ENCODE measurements at places on chromosomes 13 and 19.

DNA sequence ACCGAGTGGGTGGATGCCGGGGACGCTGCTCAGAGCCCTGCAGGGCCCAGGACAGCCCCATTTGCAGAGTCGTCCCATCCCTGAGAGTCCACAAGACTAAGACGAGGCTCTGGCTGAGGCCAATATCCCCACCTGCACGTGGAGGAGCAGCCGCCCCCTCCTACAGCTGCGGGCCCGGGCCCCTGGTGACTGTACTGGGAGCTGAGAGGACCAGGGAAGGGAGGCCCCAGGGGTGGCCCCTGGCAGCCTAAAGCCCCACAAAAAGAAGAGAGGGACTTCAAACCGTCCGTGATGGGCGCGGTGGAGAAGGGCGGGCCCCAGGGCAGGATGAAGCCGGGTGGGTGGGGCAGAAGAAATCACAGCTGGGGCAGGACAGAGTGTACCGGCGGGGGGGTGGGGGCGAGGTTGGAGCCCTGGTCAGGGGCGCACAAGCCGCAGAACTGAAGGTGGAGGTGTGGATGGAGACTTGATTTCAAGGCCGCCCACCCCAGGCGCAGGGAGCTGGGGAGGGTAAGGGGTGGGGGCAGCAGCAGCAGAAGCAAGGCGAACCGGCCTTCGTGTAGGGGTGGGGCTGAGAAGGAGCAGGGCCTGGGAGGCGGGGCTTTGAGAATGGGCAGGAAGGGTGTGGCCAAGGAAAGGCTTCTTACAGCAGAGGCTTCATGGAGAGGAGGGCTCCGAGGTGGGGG, 12.9 kb downstream of the CFD start:
- DNase-seq, result peak; percentile 80

DNA sequence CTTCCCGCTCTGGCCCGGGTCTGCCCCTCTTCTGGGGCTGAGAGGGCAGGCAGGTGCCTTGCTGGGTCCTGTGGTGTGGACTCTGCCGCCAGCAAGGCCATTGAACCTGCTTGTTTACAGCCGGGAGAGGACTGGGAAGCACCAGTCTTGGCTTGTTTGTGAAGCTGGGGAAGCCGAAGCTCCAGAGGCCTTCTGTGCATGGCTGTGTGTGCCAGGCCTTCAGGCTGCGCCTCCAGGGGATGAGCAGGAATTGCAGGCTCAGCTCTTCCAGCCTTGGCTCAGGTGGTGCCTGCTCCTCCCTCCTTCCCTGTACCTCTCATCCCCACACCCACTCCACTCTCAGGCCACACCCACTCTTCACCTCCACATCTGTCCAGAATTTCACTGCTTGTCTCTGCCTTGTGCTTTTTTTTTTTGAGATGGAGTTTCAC, 17.5 kb downstream of the NDUFB7 start:
- DNase-seq, result no peak

- no peak for DNase-seq
Observed at GRCh38 chr13:112447306-112447705, 71.2 kb downstream of the SPACA7 start.

GRCh38 chr13:85728811-85729210, 70.4 kb downstream of the SLITRK6 start:
- DNase-seq, result no peak

- no peak for DNase-seq
Observed at GRCh38 chr13:20801707-20802106, 27.9 kb upstream of the EEF1AKMT1 start.

- no peak for DNase-seq
Observed at GRCh38 chr13:100534147-100534843, 54.3 kb downstream of the GGACT start.

GRCh38 chr13:46759846-46760245, 37.1 kb downstream of the ESD start:
- DNase-seq, result no peak

GRCh38 chr13:80726868-80727267, 385.9 kb upstream of the SPRY2 start:
- DNase-seq, result no peak

- no peak for DNase-seq
Observed at GRCh38 chr13:30848332-30849027, 57.6 kb upstream of the MEDAG start.

DNA sequence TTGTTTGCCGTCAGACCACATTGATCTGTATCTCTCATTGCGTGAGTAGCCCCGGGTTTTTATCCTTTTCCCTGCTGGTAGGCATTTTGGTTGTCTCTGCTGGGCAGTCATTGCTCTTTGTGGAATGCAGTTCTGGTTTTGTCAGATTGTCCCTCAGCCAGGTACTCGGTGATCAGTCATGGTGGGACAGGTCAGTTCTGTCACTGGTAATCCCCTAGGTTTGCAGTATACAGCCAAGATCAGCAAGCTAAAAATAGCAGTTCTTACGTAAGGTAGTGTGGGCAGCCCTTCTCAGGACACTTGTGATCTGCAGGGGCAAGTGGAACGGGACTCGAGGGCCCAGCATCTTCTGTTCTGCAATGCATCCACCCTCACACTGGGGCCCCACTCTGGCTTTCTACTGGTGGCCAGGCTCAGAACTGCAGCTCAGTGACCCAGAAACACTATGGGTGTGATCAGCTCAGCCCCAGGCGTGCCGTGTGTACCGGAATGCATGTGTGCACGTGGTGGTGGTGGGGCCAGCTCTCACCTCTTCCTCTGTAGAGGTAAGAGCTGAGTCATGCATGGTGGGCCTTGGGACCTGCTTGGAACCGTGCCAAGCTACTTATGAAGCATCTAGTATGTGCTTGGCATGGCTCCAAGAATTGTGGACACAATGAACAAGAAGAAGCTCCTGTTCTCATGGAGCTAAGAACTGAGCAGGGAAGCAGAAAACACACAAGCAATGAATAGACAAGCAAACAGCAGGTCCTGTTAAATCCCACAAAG, 6.3 kb downstream of the PLEKHF1 start:
- DNase-seq, result peak; percentile 88

- no peak for DNase-seq
Observed at GRCh38 chr19:48745208-48745995, 1.3 kb downstream of the IZUMO1 start.

GRCh38 chr19:8320564-8321066, 560 bp downstream of the NDUFA7 start:
- peak; percentile 64 for DNase-seq

DNA sequence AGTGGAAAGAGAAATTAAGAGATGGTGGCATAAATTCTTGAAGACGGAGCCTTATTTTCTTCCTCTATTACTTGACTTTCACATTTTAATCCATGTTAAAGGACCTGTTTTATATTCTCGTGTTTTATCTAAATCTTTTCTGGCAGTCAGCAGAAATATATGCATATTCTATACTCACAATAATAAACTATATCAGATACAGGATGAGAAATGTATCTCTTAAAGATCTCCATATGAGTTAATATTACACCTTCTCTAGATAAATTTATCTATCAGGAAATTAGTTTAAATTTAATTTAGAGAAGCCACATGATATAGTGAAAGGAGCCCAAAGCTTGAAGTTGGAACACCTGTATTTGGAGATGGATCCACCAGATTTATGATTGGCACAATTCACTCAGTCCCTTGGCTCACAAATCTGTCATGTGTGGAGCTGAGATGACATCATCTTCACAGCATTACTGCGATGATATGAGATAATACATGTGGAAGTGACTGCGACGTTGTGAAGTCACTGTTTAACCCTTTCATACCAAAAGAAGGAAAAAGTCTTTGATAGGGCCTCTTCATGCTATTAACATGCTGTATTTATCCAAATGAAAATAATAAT, 216.4 kb downstream of the FGF14 start:
- DNase-seq, result no peak

DNA sequence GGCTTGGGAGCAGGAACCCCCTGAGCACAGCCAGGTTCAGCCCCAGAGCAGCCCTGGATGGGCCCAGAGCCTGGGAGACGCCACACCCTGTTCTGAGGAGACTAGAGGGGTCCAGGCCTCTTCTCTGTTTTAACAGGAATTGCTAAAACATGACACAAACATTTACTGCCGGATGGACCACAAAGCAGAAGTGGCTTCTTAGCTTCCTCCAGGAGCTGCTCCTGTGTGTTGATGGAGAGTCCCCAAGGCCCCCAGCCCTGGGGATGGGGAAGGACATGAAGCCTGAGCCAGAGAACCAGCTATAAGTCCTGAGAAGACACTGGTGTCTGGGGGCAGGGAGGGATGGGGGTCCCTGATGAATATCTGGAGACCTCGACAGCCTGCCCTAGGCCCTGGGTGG, 14.6 kb downstream of the CEACAM3 start:
- no peak for DNase-seq

DNA sequence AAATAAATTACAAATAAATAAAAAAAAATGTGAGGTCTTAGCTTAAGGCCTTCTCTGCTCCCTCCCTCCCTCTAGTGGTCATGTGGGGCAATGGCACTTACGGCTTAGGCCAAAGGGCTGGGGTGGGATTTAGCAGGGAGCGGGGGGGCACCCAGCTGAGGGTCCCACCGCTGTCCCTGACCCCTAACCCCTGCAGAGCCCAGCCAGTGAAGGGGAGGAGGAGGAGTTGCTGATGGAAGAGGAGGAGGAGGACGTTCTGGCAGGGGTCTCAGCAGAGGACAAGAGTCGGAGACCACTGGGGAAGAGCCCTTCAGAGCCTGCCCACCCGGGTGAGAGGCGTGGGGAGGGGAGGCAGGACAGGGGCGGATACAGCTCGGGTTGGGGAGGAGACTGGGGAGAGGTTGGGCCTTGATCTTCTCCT, 9.3 kb downstream of the MPND start:
- DNase-seq, result peak; percentile 71
